Epithelial cell of proximal tubule (primary cell): ENCODE measurements at places on chromosomes 7 and 10. TPM values are rescaled to one million over a fixed set of nuclear protein-coding genes. Genes with fewer than 3 reads are reported as not detected.

Gene TYW1
- total RNA-seq = 12.3 and 15.8 TPM in 2 replicates

Gene HECTD2
- 3.7 and 4.1 TPM in 2 replicates for total RNA-seq

GRCh38 chr7:127390817-127391590 is 1.5 kb downstream of the ZNF800 start:
- no peak for DNase-seq

Gene SNX10
- 18.8 and 29.0 TPM in 2 replicates for total RNA-seq

Gene SVOPL
- total RNA-seq = not detected in 2 replicates

DNA sequence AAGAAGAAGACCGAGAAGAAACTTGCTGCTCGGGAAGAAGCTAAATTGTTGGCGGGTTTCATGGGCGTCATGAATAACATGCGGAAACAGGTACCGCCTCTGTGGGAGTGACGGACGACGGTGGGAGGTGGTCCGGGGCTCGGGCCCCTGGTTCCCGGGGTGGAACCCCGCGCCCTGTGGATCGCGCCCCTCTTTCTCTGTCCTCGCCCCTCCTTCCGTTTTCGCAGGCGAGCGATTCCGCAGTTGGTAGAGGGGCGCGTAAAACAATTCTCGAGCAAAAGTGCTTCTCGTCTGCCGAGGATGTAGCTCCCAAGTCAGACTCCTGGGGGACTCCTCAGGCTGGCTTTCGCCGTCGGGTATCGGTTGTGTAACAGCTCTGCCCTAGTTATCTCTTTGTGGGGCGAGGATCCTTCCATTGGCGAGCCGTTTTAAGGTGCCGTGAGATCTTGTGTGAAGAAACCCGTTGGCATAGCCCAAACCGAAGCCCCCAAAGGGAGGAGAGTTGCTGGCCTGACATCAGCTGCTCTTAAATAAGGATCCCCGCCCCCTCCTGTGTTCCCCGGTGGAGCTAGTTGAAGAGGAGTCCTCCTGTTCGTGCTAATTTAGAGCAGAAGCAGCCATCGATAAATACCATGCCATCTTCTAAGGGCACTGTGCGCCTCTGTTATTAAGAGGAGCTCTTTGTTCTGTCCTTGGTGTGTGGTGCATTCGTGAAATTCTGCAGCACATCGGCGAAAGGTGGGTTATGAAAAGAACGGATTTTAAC is 655 bp downstream of the KLHL7 start:
- DNase-seq = no peak

- no peak for DNase-seq
These were observed 189.8 kb upstream of the IMMP2L start for GRCh38 chr7:111752022-111752582.

Gene BHLHA15
- 1.8 and 2.7 TPM in 2 replicates for total RNA-seq

Gene TDRD1
- total RNA-seq = not detected in 2 replicates

GRCh38 chr7:152674860-152675758 is 832 bp downstream of the XRCC2 start:
- DNase-seq = no peak

GRCh38 chr7:100965723-100966541 is 3.4 kb upstream of the MUC12 start:
- no peak for DNase-seq

DNA sequence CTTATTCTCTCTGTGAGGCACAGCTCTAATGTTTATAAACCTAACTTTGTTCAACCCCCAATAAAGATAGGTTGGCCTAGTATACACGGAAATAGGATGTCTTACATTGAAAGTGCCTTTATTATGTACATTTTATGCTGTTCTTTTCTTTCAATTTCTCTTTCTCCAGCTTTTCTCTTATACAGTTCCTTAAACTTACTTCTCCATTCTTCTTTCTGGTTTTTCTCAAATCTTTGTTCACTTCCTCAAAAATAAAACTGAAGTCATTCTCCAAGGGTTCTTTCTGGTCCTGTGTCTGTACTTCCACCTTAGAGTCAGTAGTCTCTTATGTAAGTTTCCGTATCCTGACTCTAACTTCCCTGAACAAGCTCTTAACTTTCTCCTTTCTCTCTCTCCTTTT is 29.2 kb upstream of the NAMPT start:
- no peak for DNase-seq

Gene NOLC1
- 100 and 130 TPM in 2 replicates for total RNA-seq

DNA sequence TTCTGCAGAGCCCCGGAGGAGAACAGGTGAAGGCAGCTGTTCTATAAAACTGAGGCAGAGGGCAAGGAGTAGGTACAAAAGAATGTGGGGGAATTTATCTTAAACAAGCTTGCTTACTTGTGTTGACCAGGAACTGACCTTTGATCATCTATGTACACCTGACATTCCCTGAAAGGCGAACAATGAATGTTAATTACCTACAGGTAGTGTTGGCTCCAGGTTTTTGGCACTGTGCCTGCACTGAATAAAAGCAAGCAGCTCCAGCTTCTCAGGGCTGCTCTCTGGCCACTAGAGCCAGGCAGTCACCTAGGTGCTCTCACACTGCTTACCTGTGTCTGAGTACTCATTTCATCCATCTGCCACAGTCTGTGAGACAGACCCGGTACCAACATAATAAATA is 87.0 kb downstream of the RAPGEF5 start:
- no peak for DNase-seq

GRCh38 chr7:158028971-158029370 is 558.7 kb downstream of the PTPRN2 start:
- DNase-seq = no peak

GRCh38 chr7:99201027-99201426 is 6.9 kb downstream of the KPNA7 start:
- DNase-seq = peak; percentile 90
